ENCODE measurements at places on chromosomes 6 and 20.
A peak's percentile ranks its signal among the peaks of the same experiment; 100 is the strongest.

- no peak for DNase-seq
Measured at GRCh38 chr20:4130404-4131189, 115.2 kb upstream of the RNF24 start.

DNA sequence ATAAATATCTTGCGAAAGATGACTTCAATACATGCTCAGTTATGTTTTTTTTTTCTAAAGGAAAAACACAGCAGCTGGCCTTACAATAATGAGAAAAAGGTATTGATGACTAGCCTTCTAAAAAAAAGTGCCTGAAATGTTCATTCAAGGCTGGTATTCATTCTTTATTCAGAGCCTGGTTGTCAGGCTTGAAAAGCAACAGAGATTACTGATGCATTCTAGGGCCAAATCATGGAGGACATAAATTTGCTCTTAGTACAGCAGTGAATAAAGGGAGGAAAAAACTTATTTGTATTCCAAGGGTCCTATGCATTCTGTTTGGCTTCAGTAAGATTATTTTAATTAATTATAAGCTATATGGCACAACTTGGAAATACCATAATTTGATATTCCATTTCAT is 83.5 kb downstream of the WASF1 start:
- no peak for DNase-seq

DNA sequence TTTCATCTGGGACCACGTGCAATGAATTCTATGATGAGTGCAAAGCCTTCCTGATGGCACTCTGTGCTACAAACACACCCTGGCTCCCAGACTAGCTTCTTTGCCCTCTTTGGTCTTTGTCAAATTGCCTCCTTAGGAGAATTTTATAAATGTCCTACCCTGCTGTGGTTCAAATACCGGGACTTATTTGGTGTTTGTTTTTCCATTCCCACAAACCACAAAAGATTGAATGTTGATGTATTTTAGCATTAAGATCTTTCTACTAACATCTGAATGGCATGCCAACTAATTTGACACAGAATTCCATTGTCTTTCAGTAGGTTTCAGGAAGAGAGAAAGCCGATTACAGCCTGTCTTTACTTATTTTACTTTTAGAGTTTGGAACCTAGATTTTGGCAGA is 424.2 kb upstream of the SLC35B3 start:
- no peak for DNase-seq

DNA sequence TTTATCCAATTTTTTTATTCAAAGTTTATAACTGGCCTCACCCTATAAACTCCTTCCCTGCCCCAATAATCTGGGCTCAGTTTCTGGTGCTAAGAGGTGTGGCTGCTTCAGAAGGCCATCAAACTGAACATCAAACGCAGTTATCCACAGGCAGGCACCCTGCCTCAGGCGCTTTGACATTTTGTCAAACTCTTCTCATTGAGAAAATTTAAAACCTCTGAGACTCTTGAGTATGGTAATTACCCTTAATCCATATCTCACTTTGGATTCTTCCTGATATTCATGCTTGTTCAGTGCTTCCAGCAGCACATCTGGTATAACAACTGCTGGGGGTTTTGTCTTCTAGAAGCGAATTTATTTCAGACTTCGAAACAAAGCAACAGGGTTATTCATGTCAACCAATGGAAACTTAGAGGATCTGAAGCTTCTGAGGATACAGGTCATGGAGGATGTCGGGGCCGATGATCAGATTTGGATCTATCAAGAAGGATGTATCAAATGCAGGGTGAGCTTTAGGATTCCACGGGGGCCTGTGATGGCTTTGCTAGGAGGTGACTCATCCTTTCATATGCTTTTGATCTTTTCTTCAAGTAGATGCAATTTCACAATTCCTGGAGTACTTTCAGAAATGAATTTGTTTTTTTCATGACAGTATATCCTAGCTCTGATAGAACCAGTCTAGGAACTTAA is 68.2 kb downstream of the RTN4IP1 start:
- DNase-seq = no peak

GRCh38 chr6:86152546-86152945 is 509.9 kb upstream of the SYNCRIP start:
- no peak for DNase-seq

DNA sequence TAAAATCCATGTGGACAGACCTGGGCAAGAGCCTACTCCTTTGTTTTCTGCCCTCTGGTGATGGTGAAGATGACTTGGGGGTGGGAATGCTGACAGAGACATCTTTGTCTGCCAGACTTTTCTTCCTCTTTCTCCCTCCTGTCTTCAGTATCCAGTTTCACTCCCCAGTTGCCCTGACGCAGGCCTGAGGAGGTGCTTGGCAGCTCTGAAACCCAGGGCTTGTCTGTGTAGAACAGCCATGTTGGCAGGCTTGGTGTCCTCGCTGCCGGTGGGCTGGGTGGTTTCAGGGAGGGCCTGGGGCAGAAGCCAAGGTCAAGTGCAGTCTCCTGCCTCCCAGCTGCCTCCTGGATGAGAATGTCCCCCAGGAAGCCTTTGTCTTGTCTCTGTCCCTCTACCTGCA is 22.5 kb downstream of the CCDC167 start:
- no peak for DNase-seq

GRCh38 chr20:53639647-53640440 is 46.2 kb upstream of the ZNF217 start:
- DNase-seq = no peak

- no peak for DNase-seq
Measured at GRCh38 chr6:15443119-15443830, 197.4 kb downstream of the JARID2 start.

GRCh38 chr6:149446791-149447376 is 37.9 kb downstream of the ZC3H12D start:
- no peak for DNase-seq

DNA sequence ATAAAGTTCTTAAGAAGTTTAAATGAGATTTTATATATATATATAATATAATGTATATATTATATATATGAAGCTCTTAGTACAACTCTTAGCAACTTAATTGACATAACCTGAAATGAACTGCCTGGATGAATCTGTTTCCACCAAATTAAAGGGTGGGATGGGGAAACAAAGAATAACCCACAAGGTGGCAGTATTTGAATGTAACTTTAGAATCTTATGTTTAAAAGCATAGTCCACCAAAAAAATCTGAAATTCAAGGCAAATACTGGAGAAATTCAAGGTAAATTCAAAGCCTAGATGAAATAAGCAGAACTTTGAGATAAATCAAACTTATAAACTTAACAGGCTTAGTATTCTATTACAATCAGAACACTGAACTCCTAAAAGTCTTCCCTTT is 4.4 kb upstream of the IBTK start:
- DNase-seq = peak; percentile 46

- no peak for DNase-seq
Measured at GRCh38 chr6:67666177-67666964, 968.7 kb upstream of the ADGRB3 start.

DNA sequence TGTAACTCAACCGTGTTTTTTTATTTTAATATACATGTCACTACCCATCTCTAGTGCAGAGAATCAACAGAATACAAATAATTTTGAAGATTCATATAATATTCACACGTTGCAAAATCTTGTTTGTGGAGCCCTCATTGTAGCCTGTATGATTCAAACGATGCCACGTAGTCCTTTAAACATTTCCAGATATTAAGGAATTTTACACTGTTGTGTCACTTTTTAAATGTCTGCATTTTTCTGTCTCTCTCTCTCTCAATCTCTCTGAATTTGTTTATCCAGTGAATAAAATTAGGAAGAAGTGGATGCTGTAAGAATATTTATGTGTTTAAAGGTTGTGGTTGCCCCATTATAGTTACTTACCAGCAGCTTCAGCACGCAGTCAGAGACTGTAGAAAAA is 262.0 kb downstream of the PAX1 start:
- DNase-seq = no peak

DNA sequence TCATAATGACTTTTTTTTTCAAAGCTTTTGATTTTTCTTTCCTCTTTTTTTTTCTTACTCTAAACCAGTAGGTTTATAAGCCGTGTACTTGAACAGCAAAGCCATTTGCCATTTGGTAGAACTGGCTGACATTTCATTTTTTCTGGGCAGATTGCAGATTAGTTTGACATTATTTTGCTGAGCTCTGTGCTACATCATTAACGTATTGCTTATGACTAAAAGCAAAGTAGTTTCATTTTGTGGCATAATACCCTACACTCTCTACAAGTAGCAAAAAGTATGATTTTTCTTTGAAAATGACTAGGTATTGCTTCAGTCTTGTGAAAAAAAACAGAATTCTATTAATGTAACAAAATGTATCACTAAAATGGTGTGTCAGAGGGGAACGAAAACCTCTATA is 141.3 kb downstream of the GRIK2 start:
- no peak for DNase-seq

DNA sequence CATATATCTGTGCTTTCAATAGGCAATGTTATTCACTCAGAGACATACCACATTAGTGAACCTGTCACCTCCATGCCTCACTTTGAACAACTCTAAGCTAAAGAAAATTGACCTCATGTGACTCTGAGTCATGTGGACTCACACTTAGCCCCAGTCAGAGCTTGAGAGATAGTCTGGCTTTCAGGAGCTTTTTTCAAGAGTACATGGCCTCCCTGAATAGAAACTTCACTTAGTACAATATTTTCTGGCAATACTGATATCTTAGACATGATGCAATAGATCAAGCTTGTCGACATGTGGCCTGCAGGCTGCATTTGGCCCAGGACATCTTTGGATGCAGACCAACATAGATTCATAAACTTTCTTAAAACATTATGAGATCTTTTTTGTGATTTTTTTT is 8.5 kb downstream of the SPTLC3 start:
- DNase-seq = no peak

GRCh38 chr6:165746331-165746730 is 83.3 kb upstream of the PDE10A start:
- no peak for DNase-seq

- DNase-seq = no peak
Measured at GRCh38 chr6:83442752-83443151, 11.9 kb upstream of the ME1 start.

DNA sequence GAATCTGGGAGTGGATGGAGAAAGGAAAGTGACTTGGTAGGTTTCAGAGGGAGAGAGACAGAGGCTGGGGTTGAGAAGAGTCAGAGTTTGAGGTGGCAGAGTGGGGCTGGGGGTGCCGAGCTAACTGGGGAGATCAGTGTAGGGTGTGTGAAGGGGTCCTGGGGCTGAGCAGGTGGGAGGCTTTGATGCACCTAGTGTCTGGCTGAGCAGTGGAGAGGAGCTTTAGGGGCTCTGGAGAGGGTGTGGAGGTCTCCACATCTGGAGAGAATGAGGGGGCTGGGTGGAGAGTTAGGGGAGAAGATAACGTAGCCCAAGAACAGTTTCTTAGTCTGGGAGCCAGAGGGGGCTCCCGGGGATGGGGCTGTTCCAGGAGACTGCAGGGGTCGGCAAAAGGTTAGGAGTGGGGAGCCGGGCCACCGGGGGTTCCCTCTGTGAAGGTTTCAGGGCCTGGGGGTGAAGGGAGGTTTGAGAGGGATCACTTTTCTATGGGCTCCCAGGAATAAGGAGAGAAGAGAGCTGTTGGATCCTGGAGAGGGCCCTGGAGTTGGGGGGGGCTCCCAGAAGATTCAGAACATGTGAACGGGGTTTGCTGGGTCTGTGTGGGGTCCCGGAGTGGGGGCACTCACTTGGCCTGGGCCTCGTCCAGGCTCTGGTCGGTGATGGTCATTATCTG is 797 bp downstream of the PBX2 start:
- no peak for DNase-seq

DNA sequence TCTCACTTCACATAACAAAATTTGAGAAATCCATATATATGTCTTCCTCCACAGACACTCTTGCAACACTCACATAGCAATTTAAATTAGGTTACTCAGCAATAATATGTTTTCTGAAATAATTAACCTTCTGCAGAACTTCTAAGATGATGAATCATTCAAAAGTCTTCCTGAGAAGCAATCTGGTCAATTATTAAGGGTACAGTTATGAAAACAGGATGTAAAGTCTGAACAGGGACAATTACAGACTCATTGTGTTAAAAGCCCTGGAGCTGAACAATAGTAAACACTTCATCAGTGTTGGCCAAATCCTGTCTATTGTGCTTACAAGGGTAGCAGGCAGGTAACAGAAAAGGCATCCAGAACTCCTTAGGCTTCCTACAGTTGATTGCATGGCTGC is 75.4 kb downstream of the FILIP1 start:
- DNase-seq = peak; percentile 28

- peak; percentile 24 for DNase-seq
Measured at GRCh38 chr20:46963196-46963529, 68.5 kb downstream of the EYA2 start.

DNA sequence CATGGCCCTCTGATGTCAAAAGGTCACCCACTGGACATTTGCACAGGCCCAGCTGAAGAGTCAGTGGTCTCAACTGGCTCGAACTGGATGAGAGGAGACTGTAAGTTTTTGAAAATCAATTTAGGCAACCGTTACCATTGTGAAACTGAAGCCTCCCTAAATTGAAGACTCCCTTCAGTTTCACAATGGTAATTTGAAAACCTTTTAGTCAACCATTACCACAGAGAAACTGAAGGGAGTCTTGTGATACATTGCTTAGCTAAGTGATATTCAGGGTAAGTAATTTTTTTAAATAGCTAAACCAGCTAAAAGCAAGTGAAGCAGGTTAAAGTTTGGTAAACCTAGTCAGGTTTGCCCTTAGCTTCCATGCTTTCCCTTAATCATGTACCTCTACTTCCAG is 197.3 kb upstream of the NT5E start:
- no peak for DNase-seq

DNA sequence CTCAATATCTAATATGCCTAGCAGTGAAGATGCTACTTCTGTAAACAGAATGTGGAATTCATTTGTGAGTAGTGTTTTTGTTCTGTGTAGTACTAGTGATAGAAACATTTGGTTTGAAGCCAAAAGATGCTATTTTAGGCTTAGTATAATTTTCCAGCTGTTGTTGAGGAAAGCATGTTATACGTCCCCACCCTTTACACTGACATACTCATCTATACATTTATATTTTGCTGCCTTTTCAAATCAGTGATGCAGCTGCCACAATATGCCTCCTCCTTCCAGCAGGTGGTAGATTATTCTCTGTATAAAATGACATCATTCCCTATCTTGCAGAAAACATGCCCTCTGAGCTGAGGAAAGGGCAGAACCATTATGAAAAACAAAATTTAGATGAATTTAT is 1217.6 kb upstream of the GJE1 start:
- peak; percentile 77 for DNase-seq

DNA sequence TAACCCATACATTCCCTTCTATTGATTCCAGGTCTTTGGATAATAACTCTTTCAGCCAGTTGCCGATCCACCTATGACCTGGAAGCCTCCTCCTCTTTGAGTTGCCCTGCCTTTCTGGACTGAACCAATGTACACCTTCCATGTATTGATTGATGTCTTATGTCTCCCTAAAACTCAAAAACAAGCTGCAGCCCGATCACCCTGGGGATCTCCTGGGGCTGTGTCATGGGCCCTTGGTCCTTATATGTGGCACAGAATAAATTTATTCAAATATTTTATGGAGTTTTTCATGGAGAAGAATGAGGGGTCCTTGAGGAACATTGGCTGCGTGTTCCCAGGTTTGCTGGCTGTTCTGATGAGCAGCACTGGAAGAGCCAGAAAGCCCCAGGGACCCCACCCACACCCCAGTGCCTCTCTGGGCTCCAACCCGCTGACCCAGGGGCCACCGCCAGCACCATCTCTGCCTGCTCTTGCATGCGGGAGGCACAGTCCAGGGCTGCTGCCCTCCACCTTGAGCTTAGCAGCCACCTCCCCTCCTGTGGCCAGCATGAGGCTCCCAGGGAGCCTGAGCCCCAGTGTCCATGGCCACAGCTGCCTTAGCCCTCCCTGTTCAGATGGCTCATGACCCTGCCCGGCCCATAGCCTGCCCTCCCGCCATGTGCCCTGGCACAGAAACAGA is 36.5 kb upstream of the CST7 start:
- DNase-seq = no peak

GRCh38 chr6:68973066-68973465 is 338.0 kb downstream of the ADGRB3 start:
- no peak for DNase-seq

- DNase-seq = no peak
Measured at GRCh38 chr20:33787253-33787891, 23.8 kb upstream of the CHMP4B start.
